ENCODE measurements at places on chromosomes 2 and 18.

GRCh38 chr2:223599640-223600380 is 2.4 kb downstream of the SCG2 start:
- no peak for DNase-seq

DNA sequence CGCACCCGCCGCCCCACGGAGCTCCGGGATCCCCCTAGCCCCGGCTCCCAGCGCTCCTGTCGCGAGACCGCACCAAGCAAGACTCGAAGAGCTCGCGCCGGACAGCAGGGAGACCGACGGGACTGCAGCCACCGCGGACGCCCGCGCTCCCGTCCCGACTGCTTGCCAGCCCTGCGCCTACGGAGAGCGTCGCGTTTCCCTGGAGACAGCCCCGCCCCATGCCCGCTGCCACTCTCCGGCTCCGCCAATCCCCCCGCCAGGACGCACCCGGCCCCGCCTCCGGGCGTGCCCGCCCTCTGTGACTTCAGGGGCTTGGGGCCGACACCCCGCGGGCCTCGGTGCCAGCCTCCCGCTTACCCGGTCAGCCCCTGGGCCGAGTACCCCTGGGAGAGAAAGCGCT is at the start of gene ANKMY1:
TSS of gene ANKMY1 (minus strand) at position 181 of the 400 bp plus-strand sequence. CDS start 653 bp downstream, outside the sequence.
- DNase-seq, result no peak

GRCh38 chr2:185782223-185782769 is 43.7 kb downstream of the FSIP2 start:
- DNase-seq, result no peak

- DNase-seq, result no peak
These were observed 140.1 kb downstream of the NR4A2 start for GRCh38 chr2:156192468-156192867.

GRCh38 chr2:24231461-24231881 is 56.6 kb downstream of the FAM228A start:
- DNase-seq, result no peak

DNA sequence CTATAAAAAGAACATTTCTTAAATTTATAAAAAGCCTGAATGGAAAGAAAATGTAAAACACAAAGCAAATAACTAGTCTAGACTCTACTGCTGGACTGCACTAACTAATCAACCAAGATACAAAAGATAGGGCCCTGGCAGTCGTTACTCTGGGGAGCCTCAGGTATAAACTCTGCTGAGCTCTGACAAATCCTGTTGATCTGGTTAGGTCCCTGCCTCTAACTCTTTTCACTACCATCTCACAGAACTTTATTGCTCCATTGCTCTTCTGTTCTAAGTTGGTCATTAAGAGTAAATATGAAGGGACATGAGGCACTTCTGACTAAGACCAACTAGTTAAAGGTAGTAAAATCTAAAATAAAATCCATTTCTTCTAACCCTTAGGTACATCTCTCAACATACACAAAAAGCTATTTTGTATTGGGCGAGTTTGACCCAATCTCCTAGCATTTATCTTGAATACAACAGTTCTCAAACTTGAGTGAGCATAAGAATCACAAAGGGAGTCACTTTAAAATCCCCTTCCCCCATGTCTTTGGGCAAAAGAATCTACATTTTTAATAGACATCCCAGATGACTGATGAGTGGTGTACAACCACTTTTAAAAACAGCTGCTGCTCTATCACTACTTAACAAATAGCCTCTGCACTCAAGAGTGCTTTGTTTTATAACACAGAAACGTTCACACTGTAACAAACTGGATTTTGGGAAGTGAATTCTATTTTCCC is 2.5 kb downstream of the CHN1 start:
- DNase-seq, result no peak

- no peak for DNase-seq
These were observed 91.7 kb upstream of the YWHAQ start for GRCh38 chr2:9722451-9722850.

DNA sequence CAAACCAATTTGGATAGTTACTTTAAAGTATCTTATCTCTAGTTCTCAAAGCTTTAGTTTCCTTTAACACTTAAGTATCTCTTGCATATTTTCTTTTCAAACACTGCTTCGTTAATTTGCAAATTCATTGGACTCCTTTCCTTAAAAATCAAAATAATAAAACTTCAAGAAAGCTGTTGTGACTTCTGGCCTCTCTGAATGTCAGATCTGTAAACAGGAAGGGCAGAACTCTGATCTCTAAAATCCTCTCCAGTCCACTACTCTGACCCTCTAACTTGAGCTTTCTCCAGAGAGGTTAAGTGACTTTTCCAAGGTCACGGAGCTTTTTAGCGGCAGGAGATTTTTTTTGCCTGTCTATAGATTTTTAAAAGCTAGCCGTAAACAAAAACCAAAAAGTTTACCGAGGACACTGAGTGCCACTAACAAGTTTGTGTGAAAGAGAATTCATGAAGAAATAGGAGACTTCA is 155.5 kb downstream of the TGIF1 start:
- DNase-seq, result no peak

GRCh38 chr18:72102412-72102811 is 441.7 kb downstream of the CBLN2 start:
- no peak for DNase-seq

DNA sequence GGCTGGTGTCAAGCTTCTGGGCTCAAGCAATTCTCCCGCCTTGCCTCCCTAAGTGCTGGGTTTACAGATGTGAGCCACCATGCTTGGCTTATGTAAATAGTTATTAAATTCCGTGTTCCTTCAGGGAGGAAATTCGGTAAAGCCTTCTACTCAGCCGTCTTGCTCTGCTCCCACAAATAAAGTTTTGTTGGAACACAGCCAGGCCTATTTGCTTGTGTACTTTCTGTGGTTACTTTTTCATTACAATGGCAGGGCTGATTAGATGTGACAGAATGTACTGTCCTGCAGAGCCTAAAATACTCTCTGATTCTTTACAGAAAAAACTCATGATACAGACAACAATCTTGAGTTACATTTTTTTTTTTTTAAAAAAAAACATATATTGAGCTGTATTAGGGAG is 68.8 kb upstream of the TACR1 start:
- DNase-seq, result no peak

- no peak for DNase-seq
These were observed 5.1 kb downstream of the HNMT start for GRCh38 chr2:137969418-137969765.

GRCh38 chr2:3956892-3957291 is 253.5 kb downstream of the DCDC2C start:
- DNase-seq, result no peak

DNA sequence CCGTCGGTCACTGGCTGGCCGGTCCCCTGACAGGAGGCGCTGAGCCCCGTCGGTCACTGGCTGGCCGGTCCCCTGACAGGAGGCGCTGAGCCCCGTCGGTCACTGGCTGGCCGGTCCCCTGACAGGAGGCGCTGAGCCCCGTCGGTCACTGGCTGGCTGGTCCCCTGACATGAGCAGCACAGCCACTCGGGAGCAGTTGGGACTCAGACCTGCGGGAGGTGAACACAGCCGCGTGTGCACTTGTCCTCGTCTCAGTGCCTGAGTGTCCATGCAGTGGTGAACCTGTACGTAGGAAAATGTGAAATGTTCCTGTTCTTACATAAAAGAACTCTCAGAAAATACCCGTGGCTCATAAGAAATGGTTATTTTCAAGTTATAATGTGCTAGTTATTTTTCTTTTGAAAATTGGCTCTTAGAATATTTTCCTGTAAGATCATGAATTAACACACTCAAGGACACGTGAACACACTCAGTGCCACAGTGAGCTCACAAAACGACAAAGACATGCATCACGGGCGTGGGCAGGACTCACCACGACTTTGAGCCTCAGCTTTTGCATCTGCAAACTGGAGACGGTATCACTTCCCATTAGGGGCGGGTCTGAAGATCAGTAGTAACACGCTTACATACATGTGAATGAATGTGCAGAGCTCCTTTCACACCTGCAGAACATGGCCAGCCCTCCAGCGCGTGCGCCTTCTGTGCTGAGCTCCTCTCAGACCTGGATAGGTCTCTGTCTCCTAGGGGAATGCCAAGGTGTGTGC is 21.1 kb upstream of the NFATC1 start:
- DNase-seq, result no peak

- DNase-seq, result no peak
These were observed 175.1 kb upstream of the RASGRP3 start for GRCh38 chr2:33301355-33301754.

- DNase-seq, result no peak
These were observed 2.5 kb downstream of the CD28 start for GRCh38 chr2:203708846-203709396.

- no peak for DNase-seq
These were observed 168.1 kb downstream of the TRIB2 start for GRCh38 chr2:12884713-12885282.

DNA sequence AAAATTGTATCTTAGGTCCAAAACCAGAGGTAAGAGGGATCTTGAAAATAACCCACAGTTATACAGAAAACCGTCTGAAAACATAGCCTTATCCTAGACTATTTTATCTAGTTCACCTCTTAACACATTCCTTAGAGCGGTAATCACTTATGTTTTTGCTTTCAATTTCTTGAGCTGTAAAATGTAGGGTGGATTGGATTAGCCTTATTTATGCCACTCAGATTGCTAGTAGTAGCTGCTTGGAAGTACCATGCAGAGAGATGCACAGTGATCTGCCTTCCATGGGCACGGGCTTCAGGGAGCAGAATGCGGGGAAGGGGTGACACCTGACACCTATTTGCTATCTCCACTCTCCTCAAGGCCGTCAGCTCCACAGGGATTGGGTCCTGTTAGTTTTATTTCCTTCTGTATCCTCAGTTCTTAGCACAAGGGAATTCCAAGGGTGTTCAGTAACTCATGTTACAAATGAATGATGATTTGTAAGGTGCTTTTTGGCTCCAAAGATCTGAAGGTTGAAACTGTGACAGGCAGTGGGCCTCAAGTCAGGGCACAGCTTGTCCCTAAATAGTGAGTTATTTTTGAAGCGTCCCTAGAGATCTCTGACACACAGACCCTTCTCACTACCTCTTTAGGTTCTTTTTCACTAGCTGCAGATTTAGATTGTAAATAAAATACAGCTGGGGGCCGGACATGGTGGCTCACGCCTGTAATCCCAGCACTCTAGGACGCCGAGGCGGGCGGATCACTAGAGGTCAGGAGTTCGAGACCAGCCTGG is 64.0 kb upstream of the PMAIP1 start:
- no peak for DNase-seq

DNA sequence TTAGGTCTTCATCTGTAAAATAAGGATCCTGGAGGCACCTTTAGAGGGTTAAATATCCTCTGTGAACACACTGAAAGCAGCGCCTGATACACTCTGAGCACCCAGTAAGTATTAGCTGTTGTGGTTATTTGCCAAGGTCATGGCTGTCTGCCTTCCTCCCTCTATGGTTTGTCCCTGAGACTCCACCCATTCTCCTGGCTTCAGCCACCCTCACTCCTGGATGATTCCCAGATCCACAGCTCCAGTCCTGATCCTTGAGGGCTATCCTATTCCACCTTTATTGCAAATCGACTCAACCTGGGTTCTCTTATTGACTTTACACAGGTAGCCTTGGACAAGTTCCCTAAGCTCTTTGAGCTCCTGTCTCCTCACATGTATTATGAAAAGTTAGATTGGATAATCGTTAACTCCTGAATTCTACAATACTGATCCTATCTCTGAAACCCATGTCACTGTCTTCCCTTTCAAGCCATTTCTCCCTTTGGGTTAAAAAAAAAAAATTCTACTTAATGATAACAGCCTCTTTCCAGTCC is 162.3 kb downstream of the LAMA3 start:
- DNase-seq, result no peak

All from left renal cortex interstitium (tissue), 4 donors.